ENCODE measurements at places on chromosomes 5 and 9.
A peak's percentile ranks its signal among the peaks of the same experiment; 100 is the strongest.

GRCh38 chr9:75812141-75812540 lies 78.3 kb upstream of the PCSK5 start:
- DNase-seq, result no peak

- DNase-seq, result no peak
Measured at GRCh38 chr5:151318850-151319732, 15.5 kb upstream of the SLC36A3 start.

- peak; percentile 44 for DNase-seq
Measured at GRCh38 chr5:4868140-4868735, 271.9 kb upstream of the ADAMTS16 start.

GRCh38 chr5:98168871-98169270 lies 604.6 kb upstream of the RGMB start:
- no peak for DNase-seq

DNA sequence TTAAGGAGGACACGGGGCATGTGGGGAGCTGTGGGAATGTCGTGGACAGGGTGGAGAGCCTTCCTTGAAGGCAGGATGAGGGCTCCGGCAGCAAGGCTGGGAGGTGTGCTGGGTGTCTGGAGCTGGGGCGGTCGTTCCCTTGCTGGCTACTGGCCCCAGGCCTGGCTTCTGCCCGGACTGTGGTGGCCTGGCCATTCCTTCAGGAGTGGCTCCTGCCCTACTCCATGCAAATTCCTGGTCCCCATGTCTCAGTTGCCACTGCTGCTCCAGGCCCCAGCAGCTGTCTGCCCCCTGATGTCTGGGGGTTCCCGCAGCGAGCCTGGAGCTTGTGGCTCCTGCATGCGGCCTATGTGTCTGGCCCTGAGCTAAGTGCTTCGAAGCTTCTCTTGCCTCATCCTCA lies 21.9 kb downstream of the IER5L start:
- DNase-seq, result no peak

DNA sequence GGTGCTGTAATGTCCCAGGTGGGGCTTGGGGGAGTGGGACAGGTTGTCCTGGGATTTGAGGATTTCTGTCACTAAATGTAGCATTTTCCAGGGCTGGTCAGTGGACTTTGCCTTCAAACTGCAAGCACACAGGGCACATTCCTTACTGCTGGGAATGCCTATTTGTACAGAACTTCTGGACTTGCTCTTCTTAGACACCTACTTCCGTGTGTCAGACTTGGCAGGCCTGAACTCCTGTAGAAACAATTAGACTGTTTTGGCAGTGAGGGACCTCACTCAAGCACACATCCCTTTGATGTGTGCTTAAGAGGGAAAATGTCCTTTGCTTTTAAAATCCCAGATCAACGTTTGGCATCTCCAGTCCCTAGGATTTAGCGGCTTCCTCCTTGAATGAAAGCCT lies 192.2 kb downstream of the PAPPA start:
- no peak for DNase-seq

DNA sequence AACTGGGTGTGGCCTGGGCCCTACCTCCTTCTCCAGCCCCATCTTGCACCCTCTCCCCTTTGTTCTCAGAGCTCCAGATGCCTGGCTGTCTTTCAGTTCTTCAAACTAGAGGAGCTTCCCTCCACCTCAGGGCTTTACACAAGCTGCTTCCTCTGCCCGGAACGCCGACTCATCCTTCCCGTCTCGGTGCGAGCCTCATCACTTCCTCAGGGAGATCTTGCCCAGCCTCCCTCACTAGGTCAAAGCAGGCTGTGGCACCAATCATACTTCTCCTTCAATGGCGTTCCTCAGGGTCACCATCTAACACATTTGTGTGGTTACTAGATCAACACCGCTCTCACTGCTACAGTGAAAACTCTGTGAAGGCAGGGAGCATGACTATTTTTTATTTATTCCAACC lies 56.2 kb upstream of the ZSWIM6 start:
- peak; percentile 48 for DNase-seq

- no peak for DNase-seq
Measured at GRCh38 chr9:23774266-23774665, 51.8 kb downstream of the ELAVL2 start.

DNA sequence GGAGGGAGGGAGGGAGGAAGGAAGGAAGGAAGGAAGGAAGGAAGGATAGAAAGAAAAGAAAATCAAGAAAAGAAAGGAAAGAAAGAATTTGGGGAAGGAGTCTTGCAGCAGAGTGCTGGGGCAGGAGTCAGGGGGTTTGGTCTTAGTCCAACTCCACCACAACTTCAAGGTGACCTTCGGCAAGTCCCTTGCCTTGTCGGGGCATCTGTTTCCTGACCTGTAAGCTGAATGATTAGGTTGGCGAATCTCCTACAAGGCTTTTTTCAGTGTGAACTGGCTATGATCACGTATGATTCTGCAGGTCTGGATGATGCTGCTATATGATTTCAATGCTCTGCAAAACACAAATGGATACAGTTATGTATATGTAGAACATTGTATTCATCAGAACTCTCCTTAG lies 20.1 kb downstream of the SMIM23 start:
- no peak for DNase-seq

- DNase-seq, result no peak
Measured at GRCh38 chr9:30078195-30078594, 2306.2 kb upstream of the ACO1 start.

DNA sequence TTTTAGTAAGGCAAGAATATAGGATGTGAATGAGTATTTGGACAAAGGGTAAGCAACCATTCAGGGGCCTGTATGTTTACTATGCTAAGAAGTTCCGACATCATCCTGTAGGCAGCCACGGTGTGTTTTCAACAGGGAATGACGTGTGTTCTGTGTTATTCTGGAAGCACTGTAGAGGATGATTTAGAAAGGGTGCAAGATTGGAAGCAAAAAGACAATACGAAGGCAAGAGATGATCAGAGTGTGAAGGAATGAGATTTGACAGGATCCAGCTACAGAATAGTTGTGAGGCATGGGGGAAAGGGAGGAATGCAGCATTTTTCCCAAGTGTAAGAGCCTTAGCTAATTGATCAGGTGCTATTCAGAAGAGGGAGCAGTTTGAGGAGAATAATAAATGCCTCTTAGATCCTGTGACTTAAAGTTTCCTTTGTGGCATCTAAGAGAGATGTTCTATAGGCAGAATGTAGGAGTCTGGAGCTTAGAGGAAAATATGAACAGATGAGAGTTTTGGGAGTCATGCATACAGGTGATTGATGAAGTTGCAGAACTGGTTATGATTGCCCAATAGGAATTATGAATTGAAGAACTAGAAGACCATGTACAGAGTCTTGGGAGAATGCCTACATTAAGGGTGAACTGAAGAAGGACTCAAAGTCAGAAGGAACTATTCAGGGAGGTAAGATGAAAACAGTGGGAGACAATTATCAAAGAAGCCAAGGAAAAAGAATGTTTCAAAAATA lies 2.5 kb downstream of the SMC5 start:
- no peak for DNase-seq

DNA sequence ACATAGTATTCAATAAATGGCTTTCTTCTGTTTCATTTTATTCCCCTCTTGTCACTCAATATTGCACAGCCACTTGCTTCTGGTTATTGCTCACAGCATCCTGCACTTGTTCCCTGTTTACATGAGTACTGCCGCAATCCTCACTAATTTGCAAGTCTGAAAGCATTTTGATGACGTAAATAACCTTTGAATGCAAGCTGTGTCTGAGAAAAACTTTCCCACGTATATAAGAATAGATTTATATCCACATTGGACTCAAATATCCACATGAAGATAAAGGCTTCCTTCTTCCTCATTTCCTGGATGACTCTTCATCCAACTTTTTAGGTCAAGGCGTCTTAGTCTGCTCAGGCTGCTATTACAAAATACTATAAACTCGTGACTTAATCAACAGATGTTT lies 88.2 kb upstream of the DAP start:
- no peak for DNase-seq

DNA sequence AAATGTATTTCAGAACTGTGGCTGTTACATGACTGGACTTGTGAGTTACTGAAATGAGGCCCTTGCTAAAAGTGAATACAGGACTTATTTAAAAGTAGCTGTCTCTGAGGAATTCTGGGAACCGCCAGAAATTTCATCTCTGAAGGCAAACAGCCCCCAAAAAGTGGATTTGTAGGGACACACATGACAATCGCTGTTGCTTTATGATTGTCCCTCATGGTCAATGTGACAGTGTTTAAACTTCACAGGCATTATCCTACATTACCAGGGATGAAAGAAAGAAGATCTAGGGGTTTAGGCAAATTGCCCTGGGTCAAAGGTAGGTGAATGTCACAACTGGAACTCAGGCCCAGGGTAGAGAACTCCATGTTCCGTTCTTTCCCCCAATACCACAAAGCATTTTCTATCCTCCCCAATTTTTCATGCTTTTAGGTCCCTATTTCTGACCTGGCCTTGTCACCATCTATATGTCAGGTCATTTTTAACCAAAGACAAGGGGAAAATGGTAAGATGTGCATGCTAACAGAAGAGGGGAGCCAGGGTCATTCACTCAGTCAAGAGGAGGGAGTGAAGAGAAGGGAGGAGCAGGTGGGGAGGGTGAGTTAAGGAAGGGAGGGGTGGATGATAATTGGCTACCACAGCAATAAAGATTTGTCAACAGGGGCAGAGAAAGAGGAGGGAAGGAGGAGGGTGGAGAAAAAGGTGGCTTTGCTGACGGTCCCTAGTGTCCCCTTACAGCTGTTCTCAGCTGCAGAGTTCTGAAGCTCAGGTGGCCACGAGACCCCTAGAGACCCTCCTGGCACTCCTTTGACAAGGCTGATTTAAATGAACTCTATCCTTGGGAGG lies 57.8 kb upstream of the GLRX start:
- DNase-seq, result no peak

Measured in stimulated activated CD4-positive, alpha-beta T cell treated with anti-CD3 and anti-CD28 coated beads, Interleukin-1b, Interleukin-23, amount 100 ng/mL, for 48 hours (primary cell).